ENCODE measurements at places on chromosomes 12 and 14.
A peak's percentile ranks its signal among the peaks of the same experiment; 100 is the strongest.

DNA sequence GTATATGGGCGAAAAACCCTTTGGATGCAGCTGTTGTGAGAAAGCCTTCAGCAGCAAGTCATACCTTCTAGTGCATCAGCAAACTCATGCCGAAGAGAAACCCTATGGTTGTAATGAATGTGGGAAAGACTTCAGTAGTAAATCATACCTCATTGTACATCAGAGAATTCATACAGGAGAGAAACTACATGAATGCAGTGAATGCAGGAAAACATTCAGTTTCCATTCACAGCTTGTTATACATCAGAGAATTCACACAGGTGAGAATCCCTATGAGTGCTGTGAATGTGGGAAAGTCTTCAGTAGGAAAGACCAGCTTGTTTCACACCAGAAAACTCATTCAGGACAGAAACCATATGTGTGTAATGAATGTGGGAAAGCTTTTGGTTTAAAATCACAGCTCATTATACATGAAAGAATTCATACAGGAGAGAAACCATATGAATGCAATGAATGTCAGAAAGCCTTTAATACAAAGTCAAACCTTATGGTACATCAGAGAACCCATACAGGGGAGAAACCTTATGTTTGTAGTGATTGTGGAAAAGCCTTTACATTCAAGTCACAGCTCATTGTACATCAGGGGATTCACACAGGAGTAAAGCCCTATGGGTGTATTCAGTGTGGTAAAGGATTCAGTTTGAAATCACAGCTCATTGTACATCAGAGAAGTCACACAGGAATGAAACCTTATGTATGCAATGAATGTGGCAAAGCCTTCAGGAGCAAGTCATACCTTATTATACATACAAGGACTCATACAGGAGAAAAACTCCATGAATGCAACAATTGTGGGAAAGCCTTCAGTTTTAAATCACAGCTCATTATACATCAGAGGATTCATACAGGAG, 21.4 kb downstream of the ZNF268 start:
- DNase-seq, result no peak

DNA sequence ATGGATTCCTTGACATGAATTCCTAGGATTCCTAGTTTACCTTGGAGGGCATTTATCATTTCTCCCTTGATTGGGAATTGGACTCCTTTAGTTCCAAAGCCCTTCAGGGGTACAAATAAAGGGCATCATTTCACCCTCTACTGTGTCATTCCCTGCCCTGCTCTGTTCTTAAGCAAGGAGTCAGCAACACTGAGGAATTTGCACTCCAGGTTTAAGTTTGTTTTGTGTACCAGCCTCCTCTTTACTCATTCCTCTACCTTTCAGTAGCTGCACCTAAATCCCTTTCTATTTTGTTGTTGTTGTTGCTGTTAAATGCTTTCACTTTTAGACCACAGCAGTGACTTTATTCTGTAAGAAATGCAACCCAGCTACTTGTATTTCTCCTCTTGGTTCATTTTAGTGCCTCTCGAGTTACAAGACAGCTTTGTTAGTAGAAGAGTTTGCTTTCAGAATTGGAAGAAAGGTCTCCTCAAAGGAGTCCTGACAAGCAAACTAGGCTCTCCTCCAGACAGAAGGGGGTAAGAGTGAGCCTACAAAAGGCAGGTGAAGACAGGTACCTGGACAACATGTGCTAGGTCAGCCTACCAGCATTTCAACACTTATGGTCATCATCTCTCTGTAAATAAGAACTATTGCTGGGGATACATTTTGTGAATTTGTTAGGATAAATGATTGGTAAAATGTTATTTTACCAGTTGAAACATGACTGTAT, 90.0 kb downstream of the RMST start:
- no peak for DNase-seq

- DNase-seq, result no peak
Observed at GRCh38 chr14:79265366-79265946, 945.8 kb downstream of the DIO2 start.

DNA sequence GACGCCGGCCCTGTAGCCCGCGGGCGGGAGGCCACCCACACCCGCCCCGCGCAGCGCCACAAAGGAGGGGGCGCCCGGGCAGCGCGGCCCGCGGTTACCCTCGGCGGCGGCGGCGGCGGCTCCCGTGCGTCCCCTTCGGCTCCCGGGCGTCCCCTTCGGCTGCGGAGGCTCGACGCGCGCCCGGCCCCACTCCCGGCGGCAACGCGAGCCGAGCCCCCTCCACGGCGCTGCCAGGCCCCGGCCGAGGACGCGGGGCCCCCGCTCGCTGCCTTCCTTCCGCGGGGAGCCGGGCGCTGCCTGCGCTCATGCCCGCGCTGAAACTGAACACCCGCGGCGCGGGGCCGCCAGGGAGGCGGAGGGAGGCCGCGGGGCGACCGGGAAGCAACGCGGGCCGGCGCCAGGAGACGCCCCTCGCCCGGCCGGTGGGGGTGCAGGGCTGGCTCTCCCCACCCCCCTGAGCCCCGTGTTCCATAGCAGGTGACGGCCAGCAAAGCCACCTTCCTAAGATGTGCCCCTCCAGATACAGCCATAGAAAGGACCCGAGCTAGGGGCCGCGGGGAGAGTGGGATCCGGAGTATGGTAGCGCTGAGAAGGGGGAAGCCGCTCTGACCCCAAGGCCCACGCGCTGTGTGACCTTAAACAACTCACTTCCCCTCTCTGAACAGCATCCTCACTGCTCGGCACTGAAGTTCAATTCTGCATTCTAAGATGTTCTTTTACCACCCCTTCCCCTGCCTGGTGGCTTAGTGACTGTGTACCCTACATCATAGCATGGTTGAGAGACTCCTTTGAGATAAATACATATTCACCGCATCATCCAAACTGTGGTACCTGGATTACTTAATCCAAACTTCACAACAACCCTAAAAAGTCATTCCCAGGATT, 42.8 kb downstream of the KDM2B start:
- peak; percentile 37 for DNase-seq

DNA sequence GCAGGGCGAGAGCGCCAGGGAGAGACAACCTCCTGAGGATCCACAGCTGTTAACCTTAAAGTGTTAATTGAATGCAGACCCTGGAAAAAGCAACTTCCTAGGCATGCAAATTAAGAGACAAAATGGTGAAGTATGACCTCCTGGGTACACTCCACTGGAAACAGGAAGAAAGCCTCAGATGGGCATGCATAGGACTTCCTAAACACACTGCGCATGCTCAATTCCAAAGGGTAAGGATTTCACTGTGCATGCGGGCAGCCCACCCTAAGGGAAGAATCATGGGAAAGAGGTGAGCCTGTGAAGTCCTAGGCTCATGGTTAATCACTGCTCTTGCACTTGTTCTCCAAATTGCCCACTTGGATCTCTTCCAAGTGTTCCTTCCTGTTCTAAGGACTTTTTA, 80.5 kb upstream of the CAPRIN2 start:
- no peak for DNase-seq

DNA sequence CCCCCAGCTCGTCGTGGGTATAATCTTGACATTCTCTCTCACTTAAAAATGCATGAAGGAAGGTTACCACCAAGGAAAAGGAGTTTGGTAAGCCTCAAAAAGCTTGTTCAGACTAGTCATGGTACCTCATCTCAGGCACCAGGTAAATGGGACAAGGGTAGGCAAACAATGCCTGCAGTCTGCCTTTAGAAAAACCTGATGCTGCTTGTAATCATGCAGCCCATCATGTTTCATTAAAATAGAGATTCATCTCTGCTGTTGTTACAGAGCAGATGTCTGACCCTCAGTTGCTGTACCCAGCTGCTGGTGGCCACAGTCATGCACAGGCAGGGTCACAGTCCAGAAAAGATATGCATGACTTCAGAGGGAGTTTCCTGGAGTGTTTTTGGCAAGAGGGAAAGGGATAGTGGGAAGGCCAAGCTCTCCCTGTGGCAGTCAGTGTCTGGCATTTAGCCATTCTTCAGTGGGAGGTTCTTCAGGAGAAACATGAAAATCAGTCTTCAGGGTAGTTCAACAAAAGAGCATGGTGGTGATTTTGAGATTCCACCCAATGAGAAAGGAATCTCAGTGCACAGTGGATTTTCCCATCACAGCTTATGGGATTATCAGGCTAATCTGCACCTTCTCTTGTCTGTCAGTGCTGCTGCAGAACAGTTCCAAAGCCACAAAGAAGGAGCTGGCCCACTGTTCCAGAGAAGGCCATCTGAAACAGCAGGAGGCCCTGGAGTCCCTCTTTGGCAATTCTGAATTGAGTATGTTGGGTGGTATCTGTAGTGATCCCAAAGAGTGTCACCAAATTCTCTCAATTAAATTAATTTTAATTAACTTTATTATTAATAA, 202.7 kb upstream of the FRMD6 start:
- no peak for DNase-seq

- DNase-seq, result no peak
Observed at GRCh38 chr12:4817880-4818279, 91.8 kb upstream of the KCNA1 start.
